Central memory CD4-positive, alpha-beta T cell (primary cell): ENCODE measurements at places on chromosomes 1 and 21.

DNA sequence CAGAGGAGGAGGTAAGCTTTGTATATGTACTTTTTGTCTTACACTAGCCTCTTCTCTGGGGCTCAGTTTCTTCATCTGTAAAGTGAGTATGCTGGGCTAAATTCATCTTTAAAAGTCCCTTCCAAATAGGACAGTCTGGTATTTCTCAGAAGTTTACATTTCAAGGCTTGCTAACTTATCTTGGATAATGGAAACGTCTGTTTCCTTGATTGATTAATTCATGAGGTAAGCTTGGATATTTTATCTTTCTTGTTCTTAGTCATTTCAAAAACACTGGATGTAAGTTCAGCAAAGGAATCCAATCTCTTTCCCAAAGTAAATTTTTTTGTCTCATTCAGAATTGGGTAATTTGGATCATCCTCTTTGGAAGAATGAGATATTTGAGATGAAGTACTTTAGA is 111.0 kb downstream of the EDEM3 start:
- no peak for DNase-seq

GRCh38 chr1:38246955-38247952 is 200.7 kb upstream of the POU3F1 start:
- DNase-seq: no peak

DNA sequence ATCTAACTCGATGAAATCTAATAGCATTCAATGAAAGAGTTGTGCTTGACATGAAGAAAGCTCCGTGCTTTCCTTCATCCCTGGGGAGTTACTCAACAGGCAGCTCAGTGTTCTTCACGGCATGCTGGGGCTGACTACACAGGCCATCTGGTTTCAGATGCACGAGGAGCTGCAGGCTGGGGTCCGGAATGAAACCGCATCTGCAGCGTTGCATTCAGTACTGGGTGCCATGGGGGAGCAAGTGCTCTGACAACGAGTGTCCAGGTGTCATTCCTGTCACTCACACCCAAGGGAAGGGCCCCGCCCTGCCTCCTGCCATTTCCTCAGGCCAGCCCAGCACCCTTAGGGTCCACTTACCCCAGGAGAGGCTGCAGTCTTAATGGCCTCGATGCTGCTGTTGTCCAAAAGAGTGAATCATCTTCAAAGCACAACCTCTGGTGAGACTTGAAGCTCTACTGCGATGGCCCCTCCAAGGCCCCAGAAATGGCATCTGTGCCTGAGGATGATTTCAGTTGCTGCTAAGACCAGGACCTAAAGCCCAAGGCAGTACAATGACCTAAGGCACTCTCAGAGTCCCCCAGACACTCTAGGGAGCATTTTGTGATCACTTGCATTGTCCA is 61.4 kb downstream of the STUM start:
- DNase-seq: no peak

DNA sequence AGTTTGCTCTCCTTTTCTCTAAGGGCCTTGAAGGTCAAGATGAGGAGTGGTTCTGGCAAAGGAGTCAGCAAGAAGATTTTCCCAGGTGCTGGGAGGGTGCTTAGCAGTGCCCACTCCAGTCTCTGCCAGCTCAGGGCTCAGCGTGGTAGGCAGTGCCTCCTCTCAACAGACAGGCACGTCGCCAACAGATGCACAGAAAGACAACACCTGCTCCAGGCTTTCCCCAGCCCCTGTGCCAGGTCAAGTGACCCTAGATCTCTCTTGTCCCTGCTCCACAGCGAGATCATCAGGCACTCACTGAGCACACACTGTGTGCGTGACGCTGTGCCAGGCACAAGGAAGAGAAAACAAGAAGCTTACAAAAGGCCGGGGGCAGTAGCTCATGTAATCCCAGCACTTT is 86.0 kb downstream of the CASZ1 start:
- DNase-seq: no peak

DNA sequence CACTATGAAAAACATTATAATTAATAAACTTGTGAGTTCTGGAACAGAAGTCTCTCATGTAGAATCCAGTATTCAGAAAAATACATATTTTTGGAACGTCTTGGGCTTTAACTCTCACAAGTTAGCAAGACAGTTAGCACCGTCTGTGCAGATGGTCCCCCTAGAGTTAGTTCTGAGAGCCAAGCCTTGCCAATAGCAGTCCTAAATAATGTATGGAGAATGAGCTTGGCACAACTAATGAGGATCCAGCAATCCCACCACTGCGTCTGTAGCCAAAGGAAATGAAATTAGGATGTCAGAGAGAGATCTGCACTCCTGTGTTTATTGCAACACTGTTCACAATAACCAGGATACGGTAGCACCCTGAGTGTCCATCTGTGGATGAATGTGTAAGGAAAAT is 54.6 kb upstream of the VAMP3 start:
- DNase-seq: no peak

DNA sequence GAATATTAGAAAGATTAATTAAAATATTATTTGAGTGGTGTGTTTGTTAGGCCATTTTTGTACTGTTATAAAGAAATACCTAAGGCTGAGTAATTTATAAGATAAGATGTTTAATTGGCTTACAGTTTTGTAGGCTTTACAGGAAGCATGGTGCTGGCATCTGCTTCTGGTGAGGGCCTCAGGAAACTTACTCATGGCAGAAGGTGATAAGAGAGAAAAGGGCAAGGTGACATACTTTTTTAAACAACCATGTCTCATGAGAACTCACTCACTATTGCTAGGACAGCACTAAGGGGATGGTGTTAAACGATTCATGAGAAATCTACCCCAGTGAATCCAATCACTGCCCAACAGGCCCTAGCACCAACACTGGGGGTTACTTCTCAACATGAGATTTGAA is 56.7 kb upstream of the RGS21 start:
- DNase-seq: no peak

DNA sequence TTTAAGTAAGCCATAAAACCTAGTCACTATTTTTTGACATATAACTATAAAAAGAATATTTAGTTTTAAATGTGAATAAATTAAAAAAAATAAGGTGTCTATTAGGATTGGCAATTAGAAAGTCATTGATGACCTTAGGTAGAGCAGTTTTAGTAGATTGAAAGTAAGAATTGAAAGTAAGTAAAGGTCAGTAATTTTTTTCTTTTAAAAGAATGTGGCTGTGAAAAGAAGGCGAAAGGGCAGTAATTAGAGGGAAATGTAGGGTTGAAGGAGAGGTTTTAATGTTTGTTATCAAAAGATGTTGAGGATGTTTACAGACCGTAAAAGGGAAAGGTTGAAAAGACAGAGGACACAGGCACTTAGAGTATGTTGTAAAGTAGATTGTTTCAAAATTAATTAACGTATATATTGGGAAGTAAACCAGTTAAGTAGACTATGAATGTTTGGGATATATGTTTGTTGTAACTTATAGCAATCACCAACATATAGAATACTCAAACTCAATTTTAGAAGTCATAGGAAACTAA is 41.0 kb downstream of the ZFYVE9 start:
- DNase-seq: no peak

DNA sequence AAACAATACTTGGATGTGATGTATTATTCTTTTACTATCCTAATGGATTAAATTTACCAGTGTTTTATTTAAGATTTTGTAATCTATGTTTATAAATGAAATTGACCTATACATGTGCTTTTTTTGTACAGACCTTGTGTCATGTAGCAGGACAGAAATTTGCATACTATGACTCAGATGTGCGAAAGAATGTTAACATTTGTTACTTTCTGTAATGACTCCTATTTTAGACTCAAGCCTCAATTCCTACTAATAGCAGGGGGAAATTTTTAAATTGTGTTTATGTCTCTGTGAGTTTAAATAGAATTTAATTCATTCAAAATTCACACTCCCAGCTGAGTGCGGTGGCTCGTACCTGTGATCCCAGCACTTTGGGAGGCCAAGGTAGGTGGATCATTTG is 21.8 kb upstream of the RIMKLA start:
- no peak for DNase-seq

GRCh38 chr1:116861137-116861536 is 48.6 kb upstream of the PTGFRN start:
- DNase-seq: no peak

- DNase-seq: no peak
Observed at GRCh38 chr1:70666381-70667140, 255.5 kb downstream of the CTH start.

- no peak for DNase-seq
Observed at GRCh38 chr1:172147541-172147940, 272.9 kb upstream of the C1orf105 start.

DNA sequence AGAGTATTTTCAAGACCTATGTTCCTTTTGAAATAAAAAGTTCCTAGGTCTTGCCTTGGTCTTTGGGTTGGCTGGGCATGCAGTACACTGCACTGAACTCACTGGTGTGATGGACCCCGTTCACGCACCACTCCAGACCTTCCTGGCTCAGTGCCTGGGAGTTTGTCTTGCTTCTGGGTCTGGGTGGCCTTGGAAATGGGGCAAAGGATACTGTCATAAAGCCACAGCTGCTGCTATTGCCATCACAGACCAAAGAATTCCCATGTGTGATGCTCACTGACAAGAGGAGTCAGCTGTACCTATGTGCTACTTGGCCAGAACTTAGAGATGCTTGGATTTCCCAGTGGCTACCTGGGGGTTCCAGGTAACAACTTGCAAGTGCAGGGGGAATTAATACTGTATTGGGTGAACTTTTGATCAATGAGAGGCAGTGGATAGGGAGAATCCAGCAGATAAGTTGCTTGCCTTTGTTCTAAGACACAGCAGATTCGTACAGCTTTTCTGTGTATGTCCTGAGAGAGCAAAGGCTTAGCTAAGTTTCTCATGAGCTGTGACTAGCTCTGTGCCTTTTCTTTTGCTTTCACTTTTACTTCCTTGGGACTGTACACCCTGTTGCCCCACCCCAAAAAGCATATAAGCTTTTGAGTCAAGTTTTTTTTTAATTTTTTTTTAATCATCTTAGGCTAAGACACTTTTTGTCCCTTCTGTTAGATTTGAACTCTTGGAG is 115.3 kb downstream of the RUNX1 start:
- DNase-seq: peak; percentile 69

- DNase-seq: no peak
Observed at GRCh38 chr1:53685272-53686051, 53.5 kb downstream of the GLIS1 start.

- DNase-seq: no peak
Observed at GRCh38 chr1:221180704-221181368, 301.6 kb downstream of the HLX start.

- no peak for DNase-seq
Observed at GRCh38 chr1:38829368-38829767, 30.2 kb downstream of the RRAGC start.

GRCh38 chr21:37800057-37800455 is 116.2 kb downstream of the KCNJ6 start:
- no peak for DNase-seq

GRCh38 chr1:248793592-248793991 is 32.1 kb downstream of the SH3BP5L start:
- no peak for DNase-seq

DNA sequence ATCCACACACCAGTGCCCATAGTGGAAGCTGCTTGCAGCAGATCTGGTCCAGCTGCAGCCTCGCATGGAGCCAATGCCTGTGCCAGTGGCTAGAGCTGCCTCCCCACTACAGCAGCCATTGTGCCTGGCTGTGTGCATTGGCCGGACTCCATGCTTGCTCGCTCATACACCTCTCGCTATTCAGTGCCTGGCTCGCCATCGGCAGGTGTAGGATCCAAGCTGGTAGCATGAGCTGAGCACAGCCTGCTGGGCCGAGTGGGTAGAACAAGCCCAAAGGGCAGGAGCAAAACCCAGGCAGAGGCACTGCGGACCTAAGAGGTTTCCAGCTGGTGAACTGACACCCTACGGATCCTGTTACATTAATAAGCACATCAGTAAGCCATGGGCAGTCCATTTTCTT is 1184.1 kb downstream of the AMY1C start:
- no peak for DNase-seq

- DNase-seq: no peak
Observed at GRCh38 chr1:153678519-153679336, at the start of gene NPR1. Gene NPR1 (plus strand): TSS chr1:153678688. CDS start chr1:153679109, 421 bp downstream.
